ENCODE measurements at places on chromosomes 2 and 18. TPM values are rescaled to one million over a fixed set of nuclear protein-coding genes. Genes with fewer than 3 reads are reported as not detected.

The NT5C1B gene
- total RNA-seq: not detected

The EFHD1 gene
- 1.1 TPM for total RNA-seq

The GRHL1 gene
- total RNA-seq: 0.76 TPM

The EGR4 gene
- 0.44 TPM for total RNA-seq

The ZNF24 gene
- 48.8 TPM for total RNA-seq

The LOXL3 gene
- 2.7 TPM for total RNA-seq

The RAB27B gene
- not detected for total RNA-seq

The DPP10 gene
- not detected for total RNA-seq

The EDAR gene
- 0.21 TPM for total RNA-seq

The TMEM178A gene
- 0.16 TPM for total RNA-seq
